Activated T-cell treated with anti-CD3 and anti-CD28 coated beads, Interleukin-2, amount 50 U/mL, for 4 hours (primary cell): ENCODE measurements at places on chromosomes 7 and 10. TPM values are rescaled to one million over a fixed set of nuclear protein-coding genes. Genes with fewer than 3 reads are reported as not detected.
A peak's percentile ranks its signal among the peaks of the same experiment; 100 is the strongest.

- no peak for DNase-seq
These were observed 1.7 kb upstream of the HOXA13 start for GRCh38 chr7:27201580-27202017.

- no peak for DNase-seq
These were observed 18.4 kb downstream of the NKX2-3 start for GRCh38 chr10:99551158-99551557.

GRCh38 chr10:17785276-17785930 is 23.7 kb upstream of the MRC1 start:
- DNase-seq: no peak

DNA sequence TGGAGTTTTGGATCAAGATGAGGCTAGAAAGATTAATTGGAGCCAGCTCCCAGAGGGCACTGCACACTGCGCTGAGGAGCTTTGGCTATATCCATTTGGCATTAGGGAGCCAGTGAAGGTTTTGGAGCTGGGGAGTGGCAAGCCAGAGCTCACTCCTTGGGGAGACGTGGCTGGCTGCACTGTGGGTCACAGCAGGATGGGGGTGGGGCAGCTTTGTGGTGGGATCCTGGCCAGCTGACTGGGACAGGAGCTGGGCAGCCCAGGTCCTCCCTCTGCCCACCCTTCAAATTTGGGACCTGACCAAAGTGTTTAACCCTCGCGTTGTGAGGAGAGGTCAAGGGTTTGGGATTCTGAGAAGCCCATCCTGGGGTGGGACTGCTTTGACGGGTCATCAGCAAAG is 5.0 kb downstream of the C10orf105 start:
- no peak for DNase-seq

NPFFR1 gene
- total RNA-seq: not detected

DNA sequence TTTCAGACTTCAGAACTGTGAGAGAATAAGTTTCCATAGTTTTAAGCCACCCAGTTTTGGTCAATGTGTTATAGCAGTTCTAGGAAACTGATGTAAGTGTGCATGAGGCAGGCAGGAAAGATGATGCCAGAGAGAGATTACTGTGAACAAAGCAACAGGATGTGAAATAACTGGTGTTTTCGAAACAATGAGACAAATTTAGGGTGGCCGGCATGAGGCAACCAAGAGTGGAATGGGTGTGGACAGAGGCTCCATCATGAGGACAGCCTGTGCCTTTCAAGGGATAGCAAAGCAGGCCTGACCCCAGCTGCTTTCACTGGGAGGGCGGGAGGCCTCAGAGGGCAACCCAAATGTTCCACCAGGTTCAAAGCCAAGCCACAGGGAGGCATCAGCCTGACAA is 67.3 kb upstream of the UCN3 start:
- no peak for DNase-seq

GRCh38 chr10:99760321-99760720 is 22.1 kb upstream of the ABCC2 start:
- no peak for DNase-seq

- DNase-seq: no peak
These were observed 945 bp downstream of the TAS2R40 start for GRCh38 chr7:143222782-143223181.

GRCh38 chr10:95793401-95794045 is 37.6 kb downstream of the ENTPD1 start:
- DNase-seq: no peak

TMEM130 gene
- total RNA-seq: not detected

TSPAN15 gene
- total RNA-seq: 0.86 TPM

ACBD7 gene
- 0.79 TPM for total RNA-seq

- DNase-seq: no peak
These were observed 12.5 kb upstream of the CALD1 start for GRCh38 chr7:134766779-134767519.

GRCh38 chr7:94813917-94814316 is 93.5 kb upstream of the PPP1R9A start:
- DNase-seq: no peak

DNA sequence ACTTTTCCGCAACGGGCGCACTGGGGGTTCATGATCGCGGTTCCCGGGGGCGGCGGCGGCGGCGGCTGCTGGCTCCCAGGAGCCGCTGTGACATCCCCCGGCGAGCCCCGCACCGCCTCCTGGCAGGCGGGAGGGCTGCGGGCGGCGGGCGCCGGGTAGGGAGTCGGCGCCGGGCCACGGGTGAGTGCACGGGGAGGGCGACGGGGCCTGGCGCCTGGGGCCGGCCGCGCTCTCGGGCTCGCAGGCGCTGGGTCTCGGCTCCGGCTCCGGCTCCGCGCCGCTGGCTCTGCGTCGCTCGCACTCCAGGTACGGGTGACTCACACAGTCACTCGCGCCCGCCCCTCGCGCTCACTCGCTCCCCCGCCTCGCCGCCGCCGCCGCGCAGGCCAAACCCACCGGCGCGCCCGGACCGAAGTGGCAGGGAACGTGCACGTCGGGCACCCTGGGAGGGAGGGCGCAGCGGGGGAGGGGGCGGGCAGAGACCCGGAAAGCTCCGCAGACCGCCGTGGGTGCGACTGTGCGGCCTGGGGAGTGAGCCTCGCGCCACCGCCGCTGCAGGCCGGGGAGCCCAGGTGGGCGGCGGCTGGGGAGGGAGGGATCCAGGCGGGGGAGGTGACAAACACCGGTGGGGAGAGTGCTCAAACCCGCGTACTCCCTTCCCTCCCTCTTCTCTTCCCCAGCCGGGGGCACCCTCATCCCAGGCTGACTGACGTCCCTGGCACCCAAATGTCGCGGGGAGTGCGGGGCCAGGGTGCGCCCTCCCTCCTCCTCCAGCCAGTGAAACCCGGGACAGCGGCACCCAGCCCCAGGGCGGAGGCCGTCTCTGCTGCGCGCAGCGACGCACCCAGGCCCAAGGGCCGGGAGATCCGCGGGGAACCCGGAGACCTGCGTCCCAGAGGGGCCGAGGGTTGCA is 276.9 kb upstream of the NEBL start:
- DNase-seq: peak; percentile 11

DYDC2 gene
- not detected for total RNA-seq

SEPHS1 gene
- 48.5 TPM for total RNA-seq

GRCh38 chr7:91135703-91136430 is 128.4 kb upstream of the FZD1 start:
- DNase-seq: no peak

GRCh38 chr7:141550386-141551093 is 670 bp upstream of the AGK start:
- DNase-seq: no peak

GRCh38 chr7:48004032-48004431 is 24.6 kb upstream of the HUS1 start:
- DNase-seq: no peak

DNA sequence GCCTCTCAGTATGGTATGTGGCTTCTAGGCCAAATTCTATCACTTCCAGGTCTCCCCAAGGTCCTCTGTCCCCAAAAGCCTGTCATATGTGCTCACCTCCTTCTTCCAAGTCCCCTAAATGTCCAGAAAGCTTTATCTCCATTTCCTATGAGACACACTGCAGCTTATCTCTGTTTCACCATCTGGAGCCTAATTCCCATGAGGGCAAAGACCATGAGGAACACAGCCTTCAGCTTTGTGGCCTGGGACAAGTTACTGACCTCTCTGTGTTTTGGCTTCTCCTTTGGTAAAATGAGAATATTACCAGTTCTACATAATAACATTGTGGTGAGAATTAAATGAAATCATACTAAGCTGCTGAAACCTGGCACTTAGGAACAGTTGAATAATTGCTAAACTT is 19.2 kb downstream of the ST8SIA6 start:
- DNase-seq: no peak

AKR1C2 gene
- not detected for total RNA-seq

OPALIN gene
- not detected for total RNA-seq

DNA sequence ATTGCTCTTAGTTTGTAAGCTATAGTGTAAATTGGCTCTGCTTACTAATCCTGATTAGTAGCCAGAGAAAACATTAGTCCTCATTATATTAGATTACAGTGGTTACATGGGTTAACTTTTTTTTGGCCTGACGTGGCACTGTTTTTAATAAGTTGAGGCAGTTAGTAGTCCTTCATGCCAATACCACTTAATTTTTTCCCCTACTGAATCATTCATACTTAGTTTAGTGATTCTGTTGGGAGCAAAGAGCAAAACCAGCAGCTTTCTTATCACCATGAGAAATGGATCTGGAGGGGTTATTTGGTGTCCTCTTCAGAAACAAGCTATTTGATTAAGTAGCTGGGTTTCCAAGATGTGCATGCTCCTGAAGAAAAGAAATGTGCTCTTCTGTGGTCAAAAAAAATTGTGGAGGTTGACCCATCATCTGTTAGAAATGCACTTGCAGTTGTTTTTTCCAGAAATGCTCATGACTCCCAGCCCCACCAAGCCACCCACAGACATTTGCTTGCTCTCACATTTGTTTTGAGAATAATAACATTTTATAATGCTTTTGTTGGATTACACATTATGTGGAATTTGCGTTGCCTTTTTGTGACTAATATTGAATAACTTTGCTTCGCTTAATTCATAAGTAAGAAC is 258.5 kb downstream of the HDAC9 start:
- DNase-seq: no peak
